ENCODE measurements at places on chromosomes 16 and 17.
A peak's percentile ranks its signal among the peaks of the same experiment; 100 is the strongest.

DNA sequence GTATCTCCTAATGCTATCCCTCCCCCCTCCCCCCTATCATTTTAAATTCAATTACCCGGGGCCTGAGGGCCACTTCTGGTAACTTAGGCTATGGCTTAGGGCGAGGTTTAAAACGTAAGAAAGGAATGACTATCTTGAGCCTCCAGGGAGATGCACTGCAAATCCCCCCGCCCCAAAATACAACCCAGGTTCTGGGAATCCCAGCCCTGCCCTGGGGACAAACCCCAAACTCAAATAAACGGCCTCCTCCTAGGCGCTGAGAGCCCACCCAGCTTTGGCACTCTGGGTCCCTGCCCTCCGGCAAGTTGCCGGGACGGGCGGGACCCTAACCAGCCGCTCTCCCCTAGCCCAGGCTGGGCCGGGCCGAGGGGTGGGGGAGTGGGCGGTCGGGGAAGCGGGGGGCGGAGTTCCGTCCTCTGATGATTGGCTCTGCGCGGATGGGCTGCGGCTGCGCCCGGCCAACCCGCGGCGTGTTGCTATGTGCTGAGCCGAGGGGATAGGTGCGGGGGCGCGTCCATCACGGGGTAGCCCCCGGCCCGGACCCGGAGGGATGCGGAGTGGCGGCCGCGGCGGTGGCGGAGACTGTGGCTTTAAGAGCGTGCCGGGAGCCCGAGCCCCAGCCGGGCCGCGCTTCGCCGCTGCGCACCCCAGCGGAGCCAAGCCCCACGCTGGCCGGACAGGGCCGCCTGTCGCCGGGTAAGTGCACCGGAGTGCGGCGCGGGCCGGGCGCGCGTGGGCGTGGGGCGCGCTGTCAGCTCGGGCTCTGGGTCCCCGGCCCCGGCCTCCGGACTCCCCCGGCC lies at the start of gene YPEL2:
Gene YPEL2, plus strand, starts transcription at position 527 of the 800 bp plus-strand sequence. CDS start 21,755 bp downstream, outside the sequence.
- DNase-seq: peak; percentile 97

DNA sequence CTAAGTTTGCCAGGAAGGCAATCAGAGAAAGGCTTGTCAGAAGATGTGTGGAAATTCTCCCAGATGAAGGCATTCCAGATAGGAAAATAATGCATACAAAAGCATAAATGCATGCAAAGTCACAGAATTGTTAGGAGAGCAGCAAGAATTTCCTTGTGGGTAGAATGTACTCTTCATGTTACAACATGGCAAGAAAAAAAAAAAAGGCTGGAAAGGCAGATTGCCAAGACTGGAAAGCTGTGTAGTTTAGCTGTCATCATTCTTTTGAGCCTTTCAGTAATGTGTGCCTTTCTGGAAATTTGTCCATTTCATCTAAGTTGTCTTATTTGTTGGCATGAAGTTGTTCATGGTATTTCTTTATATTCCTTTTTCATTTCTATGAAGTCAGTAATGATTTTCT lies 71.0 kb upstream of the EFCAB3 start:
- no peak for DNase-seq

- no peak for DNase-seq
Observed at GRCh38 chr17:15493693-15494035, 26.2 kb upstream of the CDRT4 start.

DNA sequence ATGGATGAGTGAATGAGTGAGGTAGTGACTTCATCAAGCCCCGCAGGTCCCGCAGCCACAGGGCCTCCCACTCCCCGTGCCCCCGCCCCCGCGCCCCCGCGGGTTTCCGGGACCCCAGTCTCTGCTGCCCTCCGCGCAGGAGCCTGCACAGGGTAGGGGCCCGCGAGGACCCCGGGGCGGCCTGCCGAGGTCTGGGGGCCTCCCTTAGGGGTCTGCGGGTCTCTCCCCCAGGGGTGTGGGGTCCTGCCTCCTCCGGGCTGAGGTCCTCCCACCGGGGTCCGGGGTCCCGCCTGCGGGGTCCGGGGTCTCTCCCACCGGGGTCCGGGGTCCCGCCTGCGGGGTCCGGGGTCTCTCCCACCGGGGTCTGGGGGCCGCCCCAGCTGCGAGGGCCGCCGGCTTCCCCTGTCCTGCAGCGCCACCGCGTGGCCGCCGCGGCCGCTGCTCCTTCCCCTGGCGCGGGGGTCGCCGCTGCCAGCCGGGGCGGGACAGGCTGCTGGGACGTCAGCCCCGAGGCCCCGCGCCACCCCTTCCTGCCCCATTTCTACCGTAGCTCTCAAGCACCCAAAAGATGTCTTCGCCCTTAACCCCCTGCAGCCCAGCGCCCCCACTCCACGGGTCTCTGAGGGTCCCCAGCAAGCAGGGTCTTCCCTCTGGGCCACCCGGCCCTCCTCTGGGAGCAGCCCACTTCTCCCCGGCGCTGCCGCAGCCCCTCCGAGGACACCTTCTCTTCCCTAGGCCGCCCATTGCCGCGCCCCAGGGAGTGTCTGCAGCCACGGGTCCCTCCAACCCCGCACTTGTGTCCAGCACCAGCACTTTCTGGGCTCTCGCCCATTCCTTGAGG lies 10.4 kb upstream of the CHMP6 start:
- DNase-seq: no peak

DNA sequence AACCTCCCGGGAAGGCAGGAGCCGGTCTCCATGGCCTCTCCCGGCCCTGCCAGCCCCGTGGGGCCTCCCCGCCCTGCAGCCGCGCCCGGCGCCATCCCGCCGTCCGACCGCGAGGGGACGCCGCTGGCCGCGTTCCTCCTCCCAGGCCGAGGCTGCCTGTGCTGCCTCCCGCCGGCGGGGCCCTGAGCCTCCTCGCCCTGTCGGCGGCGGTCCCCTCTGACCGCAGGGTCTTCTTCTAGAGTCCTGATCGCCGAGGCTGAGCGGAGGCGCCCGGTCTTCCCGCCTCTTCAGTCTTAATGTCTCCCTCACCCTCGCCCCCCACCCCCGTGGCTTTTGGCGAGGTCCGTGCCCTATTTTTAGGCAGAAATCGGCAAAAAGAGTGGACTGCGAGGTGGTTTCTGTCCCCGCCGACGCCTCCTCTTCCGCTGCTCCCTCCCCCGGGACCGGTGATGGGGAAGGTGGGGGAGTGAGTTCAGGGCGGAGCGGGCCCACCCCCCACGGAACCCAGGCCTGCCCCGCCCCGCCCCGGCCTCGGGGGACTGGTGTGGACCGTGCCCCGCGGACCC lies 794 bp upstream of the CPNE7 start:
- no peak for DNase-seq

- DNase-seq: no peak
Observed at GRCh38 chr16:71514476-71514875, 11.8 kb upstream of the CHST4 start.

GRCh38 chr17:65790241-65790640 lies 228.8 kb upstream of the AXIN2 start:
- no peak for DNase-seq

DNA sequence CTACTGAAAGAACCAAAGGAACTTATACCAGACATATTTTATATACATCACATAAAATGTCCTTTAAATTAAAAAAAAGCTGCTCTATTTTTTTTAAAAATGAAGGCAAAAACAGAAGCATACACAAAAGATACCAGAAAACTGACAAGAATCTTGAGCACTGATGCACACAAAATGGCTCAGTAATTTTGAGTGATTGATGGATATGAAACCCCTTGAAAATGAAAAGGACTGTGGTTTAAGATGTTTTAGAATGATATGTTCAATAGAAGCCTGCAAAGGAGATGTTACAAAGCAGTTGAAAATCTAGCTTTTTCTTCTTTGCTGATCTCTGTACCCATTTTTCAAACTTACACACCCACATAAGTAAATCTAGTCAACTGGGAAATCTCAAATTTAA lies 2.7 kb downstream of the C16orf87 start:
- DNase-seq: no peak
